ENCODE measurements at places on chromosomes 5 and 9. TPM values are rescaled to one million over a fixed set of nuclear protein-coding genes. Genes with fewer than 3 reads are reported as not detected.

Gene PHF24
- 12.0 TPM for total RNA-seq

- DNase-seq, result no peak
These were observed 96.5 kb downstream of the GADD45G start for GRCh38 chr9:89701221-89701798.

Gene ARID3C
- 0.45 TPM for total RNA-seq

DNA sequence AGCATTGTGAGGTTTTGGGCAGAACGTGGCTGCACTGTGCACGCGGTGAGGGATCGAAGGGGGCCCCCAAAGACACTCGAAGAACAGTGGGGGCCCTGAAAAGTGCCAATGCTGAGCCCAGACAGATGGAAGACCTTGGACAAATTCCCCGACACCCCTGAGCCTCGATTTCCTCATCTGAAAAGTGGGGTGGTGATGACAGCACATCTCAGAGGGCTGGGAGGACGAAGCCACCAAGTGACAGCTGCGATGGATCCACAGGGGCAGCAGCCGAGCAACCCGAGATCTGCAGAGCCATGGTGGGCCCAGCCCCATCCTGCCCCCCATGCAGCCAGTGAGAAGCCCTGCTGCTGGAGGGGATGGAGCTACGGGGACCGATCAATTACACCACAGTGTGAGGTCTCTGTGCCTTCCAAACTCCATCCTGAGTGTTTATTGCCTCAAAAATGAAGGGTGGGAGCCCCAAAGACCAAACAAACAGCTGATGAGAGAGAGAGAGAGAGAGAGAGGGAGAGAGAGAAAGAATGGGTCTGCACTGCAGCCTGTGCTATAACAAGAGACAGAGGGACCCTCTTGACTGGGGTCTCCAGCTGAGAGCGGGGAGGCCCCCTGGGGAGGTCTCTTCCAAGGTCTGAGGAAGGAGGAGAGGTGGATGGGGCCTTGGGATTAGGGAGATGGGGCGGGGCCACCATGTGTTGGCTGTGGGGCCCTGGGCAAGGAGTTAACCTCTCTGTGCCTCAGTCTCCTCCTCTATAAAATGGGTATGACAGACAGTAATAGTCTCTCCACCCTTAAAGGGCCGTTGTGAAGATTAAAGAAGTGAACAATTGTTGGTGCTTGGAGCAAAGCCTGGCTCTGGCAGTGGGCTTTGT lies 134.4 kb upstream of the IER5L start:
- DNase-seq, result no peak

Gene TRPM6
- 3.0 TPM for total RNA-seq

- no peak for DNase-seq
These were observed 376.5 kb upstream of the IRX1 start for GRCh38 chr5:3218916-3219650.

Gene ABLIM3
- total RNA-seq, result 43.3 TPM

DNA sequence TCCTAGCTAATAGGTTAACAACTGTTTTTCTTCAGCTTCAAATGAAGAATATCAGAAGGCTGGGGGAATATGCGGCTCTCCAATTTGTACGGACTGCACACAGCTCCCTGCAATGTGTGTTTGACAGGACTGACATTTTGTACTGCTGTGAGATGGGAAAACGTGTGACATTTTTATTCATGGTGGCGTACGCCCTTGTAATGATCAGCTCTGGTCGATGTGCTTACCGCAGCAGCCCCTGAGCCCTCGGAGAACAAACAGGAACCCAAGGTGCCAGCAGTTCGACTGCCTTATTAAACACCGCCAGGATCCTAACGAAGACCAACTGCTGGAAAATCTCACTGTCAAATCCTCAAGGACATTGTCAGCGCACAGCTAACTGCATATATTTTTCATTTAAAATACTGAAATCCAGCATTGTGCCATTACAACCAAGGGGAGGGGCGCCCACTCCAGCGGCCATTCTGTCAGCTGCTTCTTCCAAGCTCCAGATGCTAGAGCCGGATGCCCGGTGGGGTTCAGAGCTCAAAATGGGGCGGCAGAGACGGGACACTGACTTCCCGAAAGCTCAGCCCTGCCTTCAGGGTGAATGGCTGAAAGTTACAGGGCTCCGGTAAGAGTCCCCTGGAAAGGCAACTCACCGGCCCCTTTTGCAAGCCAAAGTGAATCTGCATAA lies 66.8 kb downstream of the CRB2 start:
- no peak for DNase-seq

Gene PPP1R26
- total RNA-seq, result 20.1 TPM

DNA sequence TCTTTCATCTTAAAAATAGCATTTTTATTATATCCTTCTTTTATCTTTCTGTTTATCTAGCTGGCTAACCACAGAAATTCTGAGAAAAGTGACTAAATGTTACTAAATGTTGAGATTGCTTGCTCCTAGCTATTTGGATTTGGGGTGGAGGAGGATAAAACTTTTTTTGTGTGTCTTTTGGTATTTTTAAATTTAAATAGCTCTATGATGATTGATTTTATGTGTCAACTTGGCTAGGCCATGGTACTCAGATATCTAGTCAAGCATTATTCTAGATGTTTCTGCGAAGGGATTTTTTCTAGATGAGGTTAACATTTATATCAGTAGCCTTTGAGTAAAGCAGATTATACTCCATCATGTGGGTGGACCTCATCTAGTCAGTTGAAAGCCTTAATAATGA lies 75.0 kb downstream of the GCNT1 start:
- no peak for DNase-seq

- no peak for DNase-seq
These were observed 140.5 kb downstream of the NPR3 start for GRCh38 chr5:32851559-32852173.

DNA sequence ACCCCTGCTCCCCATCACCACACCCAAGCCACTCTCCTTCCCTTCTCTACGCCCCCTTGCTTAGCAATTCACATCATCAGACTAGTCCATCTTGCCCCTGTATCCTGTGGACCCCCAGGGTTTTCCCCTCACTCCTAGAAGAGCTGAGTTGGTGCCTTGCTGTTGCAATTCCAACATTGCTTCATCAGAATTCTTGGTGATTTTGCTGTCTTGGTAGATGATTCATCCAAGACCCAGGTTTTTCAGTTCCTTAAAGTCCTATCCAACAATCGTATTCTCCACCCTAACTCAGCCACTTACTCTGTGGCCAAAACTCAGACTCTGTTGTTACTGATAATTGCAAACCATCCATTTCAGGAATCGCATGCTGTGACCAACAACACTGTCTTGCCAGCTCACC lies 21.4 kb upstream of the CCNJL start:
- DNase-seq, result no peak

GRCh38 chr5:42555797-42556196 lies 132.6 kb downstream of the GHR start:
- DNase-seq, result no peak

GRCh38 chr9:119905724-119906123 lies 536.5 kb upstream of the BRINP1 start:
- DNase-seq, result no peak

GRCh38 chr5:81782811-81783210 lies 31.9 kb upstream of the SSBP2 start:
- DNase-seq, result no peak

GRCh38 chr5:1767524-1768282 lies 31.9 kb downstream of the MRPL36 start:
- DNase-seq, result no peak

- DNase-seq, result no peak
These were observed 3.3 kb downstream of the MEF2C start for GRCh38 chr5:88879724-88880123.

- no peak for DNase-seq
These were observed 26.6 kb upstream of the TUSC1 start for GRCh38 chr9:25704800-25705199.

- no peak for DNase-seq
These were observed 121.1 kb upstream of the GNA14 start for GRCh38 chr9:77769246-77769645.

- no peak for DNase-seq
These were observed 41.5 kb downstream of the CACNA1B start for GRCh38 chr9:137919095-137919465.

Gene LOX
- total RNA-seq, result 3.3 TPM

- DNase-seq, result no peak
These were observed 62.3 kb downstream of the HMCN2 start for GRCh38 chr9:130327781-130328348.

GRCh38 chr5:5638211-5638610 lies 215.7 kb downstream of the ICE1 start:
- DNase-seq, result no peak

GRCh38 chr5:63963926-63964325 lies 1.7 kb upstream of the HTR1A start:
- no peak for DNase-seq

Gene LRRC19
- not detected for total RNA-seq

Data from cerebellum (tissue), 4 donors.